ENCODE measurements at places on chromosomes 12 and 14.

DNA sequence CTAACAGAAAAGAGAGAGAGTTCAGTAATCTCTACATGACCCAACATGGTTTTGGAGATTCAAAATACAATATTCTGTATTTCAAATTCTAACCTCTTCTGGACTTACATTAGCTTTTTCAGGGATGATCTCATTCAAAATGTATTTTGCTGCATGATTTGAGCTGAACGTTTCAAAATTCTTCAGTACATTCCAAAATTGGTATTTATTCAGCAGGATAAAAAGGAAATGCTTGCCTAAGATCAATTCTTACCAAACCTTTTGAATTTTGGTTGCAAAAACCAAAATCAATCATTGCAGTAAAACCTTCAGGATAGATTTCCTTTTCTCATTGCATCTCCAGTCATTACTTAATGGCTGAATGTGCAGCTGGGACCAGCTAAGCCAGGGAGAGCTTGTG is 1761.3 kb upstream of the SEL1L start:
- DNase-seq = no peak

GRCh38 chr14:100504372-100505078 is 82.7 kb downstream of the BEGAIN start:
- DNase-seq = peak; percentile 23

DNA sequence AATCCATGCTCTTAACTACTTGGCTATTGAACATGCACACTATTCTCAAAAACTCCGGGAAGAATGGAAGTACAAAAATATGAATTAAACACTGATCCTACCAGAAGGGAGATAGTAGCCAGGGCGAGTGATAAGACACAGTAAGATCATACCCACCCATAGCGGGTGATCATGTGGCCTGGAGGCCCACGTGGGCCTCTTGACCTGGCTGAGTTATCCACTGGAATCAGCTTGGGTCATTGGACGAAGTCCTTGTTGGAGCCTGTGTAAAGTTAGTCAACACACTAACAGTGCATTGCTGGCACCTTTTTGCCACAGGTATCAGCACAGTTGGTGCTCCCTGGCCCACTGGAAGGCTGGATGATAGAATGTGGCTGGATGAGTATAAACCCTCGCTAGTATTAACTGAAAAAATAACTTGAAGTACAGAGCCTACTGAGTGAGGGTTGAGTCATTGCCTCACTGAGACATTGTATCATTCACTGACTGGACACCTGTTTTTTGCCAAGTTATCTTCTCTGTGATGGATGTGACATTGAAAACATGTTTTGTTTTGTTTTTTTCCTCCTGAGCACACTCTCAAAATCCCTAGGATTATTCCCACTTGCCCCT is 149.2 kb upstream of the FUT8 start:
- no peak for DNase-seq

DNA sequence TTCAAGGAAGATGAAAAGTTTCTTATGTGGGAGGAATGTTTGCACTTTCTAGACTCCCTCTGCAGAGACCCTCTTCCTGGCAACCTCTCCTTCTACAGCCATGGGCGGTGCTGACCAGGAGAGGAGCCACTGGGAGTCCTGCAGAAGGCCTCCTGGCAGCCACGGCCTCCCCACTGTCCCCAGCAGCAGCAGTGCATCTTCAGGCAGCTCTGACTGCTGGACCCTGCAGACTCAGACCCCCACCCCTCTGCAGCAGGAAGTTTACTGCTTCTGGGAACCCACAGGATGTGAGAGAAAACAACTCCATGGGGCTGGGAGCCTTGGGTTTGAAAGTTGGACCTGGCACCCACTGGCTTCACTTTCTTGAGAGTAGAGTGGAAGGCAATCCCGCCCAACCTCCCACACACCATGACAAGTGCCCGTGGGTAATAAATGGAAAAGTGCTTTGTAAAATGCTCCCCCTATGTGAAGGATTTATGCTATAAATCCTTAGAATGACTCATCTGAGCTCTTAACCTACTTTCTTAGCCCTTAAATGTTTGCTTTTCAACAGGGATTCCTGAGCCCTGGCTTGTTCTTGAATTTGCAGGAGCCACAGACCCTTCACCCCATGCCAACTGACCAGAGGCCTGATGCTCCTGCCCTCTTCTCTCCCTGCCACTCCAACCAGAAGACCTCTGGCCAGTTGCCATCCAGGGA is 37.5 kb upstream of the DDX11 start:
- no peak for DNase-seq

DNA sequence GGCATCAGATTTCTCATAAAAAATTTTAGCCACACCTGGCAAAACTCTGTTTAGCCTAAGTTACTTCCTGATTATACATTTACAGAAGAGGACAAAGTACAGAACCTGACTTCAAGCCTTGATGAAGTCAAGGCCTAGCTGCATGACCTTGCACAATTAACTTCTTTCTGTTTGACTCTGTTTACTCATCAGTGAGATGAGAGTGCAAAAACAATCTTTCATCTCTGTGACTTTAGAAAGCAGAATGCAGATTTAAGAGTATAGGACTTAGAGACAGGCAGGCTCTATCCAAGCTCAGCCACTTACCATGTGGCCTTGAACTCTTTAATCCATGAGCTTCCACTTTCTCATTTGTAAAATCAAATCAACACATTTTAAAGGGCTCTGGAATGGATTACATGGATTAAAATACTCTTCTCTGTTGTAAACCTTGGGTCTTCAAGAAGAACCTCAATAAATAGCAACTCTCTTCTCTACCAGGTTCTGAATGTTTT is 1178.9 kb downstream of the FLRT2 start:
- DNase-seq = no peak

DNA sequence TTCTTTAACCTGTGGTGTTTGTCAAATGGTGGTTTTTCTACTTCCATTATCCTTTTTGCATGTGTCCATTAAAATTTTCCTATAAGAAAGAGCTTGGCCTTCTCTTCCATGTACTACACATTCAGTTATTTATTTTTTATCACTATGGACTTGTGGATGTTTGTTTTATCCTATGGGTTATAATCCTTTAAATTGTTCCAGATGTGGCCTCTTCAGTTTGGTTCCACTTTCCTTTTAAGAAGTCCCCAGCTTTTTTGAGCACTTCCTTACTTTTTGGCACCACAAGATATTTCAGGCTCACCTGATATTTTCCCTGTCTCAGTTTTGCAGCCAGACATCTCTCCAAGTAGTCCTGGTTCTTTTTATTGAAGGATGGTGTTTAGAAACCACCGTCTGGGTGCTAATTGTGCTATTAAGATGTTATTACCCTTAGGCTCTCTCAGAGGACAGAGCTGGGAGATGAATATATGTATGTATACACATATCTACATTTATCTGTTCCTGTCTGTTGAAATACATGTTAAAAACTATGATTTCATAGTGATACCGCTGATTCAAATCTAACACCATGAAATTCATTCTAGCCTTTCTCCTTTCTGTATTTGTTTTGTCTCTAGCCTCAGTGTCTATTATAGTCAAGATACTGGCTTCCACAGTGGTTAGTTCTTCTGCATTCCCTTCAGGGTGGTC is 408.5 kb upstream of the RGS6 start:
- DNase-seq = no peak

DNA sequence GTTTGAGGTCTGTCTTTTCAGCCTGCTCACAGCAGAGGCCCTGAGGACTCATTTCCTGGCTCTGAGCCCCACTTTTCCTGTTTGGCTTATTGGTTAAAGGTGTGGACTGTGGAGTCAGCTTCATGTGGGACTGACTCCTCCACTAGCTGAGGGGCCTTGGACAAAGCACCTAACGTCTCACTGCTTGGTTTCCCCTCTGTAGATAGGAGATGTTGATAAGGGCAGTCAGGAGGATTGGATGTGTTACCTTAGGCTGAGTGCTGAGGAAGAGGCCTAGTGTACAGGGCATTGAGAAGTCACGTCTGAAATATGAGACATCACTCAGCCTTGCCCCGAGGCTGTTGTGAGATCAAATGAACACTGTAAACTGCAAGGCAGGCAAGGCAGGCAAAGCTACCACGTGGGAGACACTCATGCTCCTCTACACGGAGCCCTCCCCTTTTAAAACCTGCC is 27.1 kb upstream of the TCL1A start:
- DNase-seq = peak; percentile 76

DNA sequence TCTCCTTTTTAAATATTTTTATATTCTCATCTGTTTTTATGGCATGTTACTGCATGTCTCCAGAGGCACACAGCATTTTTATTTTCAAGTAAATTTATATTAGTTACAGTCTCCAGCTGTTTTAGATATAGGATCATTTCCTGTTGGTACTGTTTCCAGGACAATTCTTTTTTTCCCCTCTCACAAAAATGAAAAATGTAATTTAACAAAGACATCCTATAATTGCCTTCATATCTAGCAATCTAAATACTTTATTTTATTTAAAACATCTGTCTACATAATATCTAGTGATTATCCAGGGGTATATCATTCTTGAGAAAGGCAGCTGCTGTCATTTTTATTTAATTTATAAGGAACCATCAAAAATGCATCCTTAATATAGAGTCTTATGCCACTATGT is 272.4 kb upstream of the NPAS3 start:
- no peak for DNase-seq

GRCh38 chr12:2359725-2360629 is 307.2 kb downstream of the CACNA1C start:
- no peak for DNase-seq

DNA sequence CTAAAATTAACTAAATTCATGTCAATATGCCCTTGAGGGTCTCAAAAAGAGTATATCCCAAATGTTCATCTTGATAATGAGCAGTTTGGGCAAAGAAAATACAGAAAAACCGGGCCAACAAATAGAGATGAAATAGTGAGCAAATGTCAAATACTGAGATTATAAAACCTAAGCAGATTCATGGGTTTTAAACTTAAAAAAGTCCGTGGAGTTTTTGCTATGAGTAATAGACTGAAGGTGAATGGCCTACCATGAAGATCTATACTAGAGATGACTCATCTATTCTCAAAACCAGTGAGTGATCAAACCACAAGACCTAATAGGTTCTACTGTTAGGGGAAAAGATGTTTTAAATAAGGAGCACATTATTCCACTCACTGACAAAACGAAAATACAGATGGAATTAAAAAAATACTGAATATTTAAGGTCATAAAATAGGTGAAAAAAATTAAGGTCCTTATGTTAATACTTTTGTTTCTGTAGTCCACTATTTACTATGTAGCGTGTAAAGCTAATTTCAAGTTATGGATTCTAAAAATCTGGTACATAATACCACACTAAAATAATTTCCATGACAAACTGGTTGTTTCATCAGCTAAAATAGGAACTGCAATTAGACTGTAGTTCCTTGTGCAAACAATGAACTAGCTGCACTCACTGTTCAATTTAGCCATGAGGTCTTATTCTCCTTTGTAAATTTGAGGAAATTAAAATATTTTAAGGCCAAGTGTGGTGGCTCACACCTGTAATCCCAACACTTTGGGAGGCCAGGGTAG is 5.0 kb downstream of the HNRNPC start:
- no peak for DNase-seq

DNA sequence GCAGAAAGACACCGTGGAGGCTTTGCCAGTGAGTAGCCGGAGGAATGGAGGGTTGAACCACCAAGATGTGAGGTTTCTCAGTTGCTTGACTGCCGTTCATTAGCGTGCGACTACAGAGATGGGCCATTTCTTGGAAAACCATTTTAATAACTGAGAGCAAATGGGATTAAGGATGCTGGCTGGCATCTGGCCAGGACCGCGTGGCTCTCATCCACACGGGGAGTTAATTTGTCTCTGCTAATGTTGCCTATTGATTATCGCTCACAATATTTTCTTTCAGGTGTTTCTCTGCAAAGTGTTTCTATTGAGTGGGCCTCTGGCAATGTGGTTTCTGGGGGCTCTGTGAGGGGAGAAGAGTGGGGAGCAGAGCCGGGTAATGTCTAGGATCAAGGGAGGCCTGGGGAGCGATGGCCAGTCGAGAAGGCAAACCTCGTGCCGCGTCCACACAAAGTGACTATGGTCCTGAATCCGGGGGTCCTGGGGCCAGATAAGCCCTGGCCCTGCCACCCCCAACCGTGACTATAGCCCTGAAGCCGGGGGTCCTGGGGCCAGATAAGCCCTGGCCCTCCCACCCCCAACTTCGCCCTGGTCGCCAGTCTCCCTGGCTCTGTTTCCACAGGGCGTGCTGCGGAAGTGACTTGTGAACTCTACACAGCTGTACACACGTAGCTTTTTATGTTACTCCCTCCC is 110.6 kb downstream of the PRMT8 start:
- no peak for DNase-seq

GRCh38 chr12:121170611-121171260 is 38.1 kb downstream of the P2RX7 start:
- no peak for DNase-seq

GRCh38 chr12:55741931-55742680 is 816 bp upstream of the GDF11 start:
- no peak for DNase-seq

- no peak for DNase-seq
These were observed 670 bp upstream of the PSMA3 start for GRCh38 chr14:58243790-58244555.

DNA sequence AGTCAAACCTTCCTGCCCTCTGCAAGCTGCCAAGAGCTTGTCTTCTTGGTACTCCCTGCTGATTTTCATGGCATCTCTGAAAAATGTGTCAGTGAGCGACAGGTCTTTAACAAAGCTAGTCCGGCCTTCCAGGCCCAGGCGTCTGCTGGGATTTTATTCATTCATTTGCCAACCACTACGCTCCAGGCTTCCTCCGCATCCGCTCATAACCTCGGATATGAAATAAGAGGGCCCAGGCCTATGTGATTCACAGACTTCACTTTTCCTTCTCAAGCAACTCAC is 13.8 kb downstream of the TSPAN9 start:
- DNase-seq = no peak

DNA sequence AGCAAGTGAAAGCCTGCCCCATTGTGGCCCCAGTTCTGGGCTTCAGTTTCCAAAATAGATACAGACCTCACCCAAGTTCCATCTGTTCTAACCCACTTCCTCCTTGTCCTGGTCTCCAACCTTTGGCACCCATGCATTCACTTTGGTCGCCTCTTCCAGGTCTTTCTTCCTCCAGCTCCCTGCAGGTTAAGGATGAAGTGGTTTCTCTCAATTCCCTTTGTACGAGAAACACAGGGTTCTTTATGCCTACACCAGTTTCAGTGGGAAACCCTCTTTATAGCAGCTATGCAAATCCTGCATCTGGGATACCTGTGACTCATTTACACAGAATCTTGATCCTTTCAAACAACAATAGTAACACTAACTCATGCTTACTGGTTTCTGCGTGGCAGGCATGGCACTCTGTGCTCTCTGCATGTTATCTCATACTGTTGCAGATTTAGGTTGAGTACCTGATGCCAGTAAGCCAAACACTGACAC is 110.6 kb upstream of the AMIGO2 start:
- no peak for DNase-seq
